Fibroblast of skin of left quadriceps (primary cell): ENCODE measurements at places on chromosomes 1 and 21.

- no peak for DNase-seq
These were observed 90.8 kb upstream of the TMPRSS2 start for GRCh38 chr21:41598561-41599431.

DNA sequence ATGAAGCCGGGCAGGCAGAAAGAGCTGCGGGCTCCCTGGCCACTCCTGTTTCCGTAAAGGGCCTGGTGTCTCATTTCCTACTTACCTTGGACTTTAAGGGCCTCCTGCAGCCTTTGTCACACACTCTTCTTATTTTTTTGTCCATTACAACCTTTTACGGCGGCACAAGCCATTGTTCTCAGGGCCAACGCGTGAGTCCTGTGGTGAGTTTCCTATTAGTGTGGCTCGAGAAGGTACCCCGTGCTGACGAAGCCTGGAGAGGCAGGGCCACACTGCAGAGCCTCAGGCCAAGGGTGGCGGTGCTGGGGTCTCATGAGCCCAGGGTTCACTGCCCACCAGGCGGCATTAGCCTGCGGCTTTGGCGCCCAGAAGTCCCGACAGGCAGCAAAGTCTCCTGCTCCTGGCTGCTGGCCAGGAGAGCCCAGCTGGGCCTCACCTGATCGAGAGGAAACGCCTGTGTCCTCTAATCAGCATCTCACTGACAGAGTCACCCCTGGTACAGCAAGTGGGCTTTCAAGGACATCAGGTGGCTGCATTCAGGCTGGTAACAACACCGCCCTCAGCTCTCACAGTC, 62.0 kb downstream of the SIK1 start:
- DNase-seq, result no peak

GRCh38 chr21:21146587-21147373, 148.6 kb downstream of the NCAM2 start:
- no peak for DNase-seq

GRCh38 chr1:152486400-152487006, 24.1 kb upstream of the LCE5A start:
- no peak for DNase-seq

GRCh38 chr1:12666141-12666735, 22.4 kb downstream of the AADACL4 start:
- no peak for DNase-seq

DNA sequence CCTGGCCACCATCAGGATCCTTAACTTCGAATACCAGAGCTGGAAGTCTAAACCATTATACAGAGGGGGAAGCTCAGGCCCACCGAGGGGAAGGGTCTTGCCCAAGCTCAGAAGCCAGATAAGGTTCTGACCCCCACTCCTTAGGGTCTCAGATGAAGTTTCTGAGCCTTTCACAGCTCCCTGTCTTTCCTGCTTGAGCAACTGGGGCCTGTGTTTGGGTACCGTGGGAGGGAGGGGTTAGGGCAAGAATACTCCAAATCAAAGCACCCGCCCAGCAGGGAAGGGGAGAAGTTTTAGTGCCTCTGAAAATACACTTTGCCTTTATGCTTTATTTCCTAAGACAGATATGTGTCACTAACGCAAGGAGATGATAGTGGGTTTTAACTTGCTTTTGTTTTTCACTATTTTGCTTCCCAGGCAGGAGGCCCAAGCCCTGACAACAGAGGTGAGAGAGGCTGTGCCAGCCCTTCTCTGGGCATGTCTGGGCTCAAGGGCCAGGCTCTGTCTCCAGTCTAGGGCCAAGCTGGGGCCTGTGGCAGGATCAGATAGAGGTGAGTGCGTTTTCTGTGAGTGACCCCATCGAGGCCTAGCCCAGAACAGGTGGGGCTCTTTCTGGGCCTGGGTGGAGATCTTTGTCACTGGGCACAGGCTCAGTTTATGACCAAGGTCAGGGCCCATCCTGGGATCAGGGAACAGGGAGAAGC, 20.5 kb upstream of the TENT5B start:
- no peak for DNase-seq

DNA sequence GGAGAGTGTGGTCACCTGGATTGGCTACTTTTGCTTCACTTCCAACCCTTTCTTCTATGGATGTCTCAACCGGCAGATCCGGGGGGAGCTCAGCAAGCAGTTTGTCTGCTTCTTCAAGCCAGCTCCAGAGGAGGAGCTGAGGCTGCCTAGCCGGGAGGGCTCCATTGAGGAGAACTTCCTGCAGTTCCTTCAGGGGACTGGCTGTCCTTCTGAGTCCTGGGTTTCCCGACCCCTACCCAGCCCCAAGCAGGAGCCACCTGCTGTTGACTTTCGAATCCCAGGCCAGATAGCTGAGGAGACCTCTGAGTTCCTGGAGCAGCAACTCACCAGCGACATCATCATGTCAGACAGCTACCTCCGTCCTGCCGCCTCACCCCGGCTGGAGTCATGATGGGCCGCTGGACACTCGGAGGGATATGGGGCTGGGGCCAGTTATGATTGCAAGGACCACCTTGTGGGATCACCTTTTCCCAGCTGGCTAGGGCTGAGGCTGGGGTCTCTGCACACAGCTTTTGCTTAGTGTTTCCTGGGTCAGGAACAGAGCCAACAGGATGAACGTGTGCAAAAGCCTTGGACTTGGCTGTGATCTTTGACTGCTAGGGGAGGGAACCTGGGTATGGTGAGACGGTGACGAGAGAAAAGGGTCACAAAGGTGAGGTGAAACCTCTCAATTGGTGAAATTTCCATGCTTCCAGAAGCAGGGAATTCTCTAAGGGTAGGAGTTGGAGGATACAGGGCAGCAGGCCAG, 4.3 kb upstream of the GNAI3 start:
- DNase-seq, result no peak

DNA sequence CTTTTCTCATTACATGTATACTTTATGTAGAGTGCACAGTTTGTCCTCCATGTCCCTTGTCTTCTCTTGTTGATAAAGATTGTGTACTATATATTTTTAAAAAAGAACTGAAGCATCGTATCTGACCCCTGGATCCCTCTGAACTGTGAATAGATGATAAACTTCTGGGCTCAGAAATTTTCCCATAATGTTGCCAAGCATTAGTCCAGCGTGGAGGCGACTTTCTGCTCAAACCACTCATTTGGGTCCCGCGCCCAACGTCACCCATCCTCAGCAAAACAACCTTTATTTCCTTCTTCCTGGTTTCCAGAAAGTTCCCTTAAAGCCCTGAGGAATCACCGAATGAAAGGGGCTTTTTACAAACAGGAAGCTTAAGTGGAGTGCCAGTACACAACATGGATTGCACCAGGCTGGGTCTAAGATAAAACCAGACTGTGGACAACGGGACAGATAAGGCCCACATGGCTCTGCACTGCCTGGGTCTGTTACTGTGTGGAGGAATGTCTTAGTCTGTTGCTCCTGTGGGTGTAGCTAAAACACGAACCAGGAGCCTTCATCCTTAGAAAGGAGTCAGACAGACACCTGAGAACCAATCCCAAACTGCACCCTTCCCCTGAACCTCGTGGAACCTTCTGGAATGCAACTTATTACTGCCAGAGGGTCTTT, 15.6 kb downstream of the EVA1C start:
- no peak for DNase-seq

- no peak for DNase-seq
These were observed 317.3 kb downstream of the COL11A1 start for GRCh38 chr1:102790997-102791396.

- no peak for DNase-seq
These were observed 4.6 kb upstream of the UMODL1 start for GRCh38 chr21:42066521-42066920.

DNA sequence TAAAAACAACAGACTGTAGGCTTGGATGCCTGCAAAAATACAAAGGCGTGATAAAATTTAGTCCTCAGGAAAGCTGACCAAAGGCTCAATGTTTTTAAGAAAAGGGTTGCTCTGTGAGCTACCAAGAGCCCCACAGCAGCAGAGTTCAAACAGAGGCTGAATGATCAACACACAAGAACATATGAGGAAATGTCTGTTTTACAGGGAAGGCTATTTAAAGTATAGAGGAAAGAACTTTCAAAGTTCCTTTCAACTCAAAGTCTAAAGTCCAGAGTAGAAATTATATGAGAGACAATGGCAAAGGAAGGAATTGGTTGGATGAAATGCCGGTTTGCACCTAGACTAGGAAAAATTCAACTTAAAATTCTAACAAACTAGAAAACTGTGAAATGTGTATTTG, 8.6 kb downstream of the CLSTN1 start:
- DNase-seq, result no peak

DNA sequence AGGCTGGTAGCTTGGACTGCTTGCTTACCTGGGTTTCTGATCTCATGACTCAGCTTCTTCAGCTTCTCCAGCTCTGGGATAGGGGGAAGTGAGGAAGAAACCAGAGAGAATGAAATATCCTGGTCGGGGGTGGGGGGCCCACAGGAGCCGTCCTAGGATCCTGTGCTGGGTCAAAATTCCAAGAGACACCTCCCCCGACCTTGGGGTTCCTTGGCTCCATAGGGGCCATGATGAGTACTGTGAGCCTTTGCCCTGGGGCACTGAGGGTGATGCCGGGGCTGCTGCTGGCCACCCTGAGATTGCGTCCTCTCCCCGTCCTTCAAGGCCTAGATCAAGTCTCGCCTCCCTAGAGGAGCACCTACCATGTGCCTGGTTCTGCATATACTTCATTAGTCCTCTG, 40.0 kb downstream of the MYOM3 start:
- DNase-seq, result no peak

DNA sequence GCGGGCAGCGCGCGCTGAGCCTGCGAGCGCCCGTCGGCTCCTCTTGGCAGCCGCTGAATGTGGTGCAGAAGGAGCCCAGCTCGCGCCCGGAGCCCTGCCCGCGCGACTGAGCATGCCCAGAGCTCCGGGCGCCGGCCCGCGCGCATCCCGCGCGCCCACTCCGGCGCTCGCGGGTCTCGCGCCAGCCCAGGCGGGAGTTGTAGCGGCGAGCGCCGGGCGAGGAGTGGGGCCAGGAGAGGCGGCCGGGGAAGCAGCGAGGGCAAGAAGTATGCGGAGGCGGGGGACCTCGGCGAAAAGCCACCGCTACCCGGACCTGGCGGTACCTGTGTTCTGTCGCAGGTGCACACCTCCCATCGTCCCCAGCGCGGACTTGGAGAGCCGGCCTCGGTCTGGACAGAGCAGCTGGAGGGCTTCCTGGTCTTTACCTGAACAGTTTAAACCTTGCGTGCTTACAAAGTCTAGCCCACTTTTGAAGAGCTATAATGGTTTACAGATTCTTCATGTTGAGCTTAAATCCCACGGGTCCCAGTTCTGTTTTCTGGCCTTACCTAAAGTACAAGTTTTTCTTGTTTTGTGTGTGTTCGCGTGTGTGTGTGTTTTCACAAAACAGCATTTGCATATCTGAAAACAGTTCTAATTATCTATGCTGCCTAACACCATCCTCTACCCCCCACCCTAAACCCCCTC, at the start of gene DDAH1:
DDAH1 (minus strand) TSS at position 61 of the 687 bp plus-strand sequence. CDS start 114 bp downstream, outside the sequence.
- no peak for DNase-seq

- DNase-seq, result no peak
These were observed 48.4 kb upstream of the SIPA1L2 start for GRCh38 chr1:232678185-232678886.

DNA sequence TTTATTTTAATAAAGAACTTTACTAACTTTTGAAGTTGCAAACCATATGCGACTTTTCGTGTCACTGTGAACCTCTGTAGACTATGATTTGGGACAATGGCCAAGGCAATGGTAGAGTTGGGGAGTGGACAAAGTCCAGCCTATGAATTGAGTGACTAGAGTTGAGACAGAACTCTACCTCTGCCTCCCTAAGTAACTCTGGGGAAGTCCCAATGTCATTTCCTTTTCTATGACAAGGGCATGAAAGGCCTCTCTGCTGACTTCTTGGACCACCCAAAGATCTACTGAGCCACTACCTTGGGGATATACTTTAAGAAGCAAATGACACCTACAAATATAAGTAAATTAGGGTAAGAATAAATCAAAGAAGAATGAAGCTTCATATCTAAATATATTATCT, 19.3 kb downstream of the BEND5 start:
- no peak for DNase-seq

DNA sequence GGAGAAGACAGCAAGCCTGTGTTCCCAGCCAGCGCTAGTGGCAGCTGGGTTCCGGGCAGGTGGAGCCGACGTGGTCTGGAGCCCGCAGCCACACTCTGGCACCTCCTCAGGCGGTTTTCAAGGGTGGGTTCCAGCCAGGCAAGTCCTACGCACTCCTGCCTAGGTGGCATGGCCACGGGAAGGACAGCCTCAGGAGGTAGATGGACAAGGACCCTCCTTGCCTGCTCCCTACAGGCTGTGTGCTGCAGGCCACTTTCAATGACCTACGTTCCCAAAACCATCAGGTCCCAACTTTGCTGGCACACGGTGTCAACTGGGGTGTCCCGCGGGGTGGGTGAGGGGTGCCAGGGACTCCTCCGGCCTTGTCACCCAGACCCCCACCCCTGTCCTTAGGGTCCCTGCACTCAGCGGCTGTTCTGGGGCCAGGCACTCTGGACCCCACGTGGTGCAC, 6.7 kb upstream of the PTGER3 start:
- DNase-seq, result no peak

- no peak for DNase-seq
These were observed 9.8 kb downstream of the ABCA4 start for GRCh38 chr1:94110946-94111740.

DNA sequence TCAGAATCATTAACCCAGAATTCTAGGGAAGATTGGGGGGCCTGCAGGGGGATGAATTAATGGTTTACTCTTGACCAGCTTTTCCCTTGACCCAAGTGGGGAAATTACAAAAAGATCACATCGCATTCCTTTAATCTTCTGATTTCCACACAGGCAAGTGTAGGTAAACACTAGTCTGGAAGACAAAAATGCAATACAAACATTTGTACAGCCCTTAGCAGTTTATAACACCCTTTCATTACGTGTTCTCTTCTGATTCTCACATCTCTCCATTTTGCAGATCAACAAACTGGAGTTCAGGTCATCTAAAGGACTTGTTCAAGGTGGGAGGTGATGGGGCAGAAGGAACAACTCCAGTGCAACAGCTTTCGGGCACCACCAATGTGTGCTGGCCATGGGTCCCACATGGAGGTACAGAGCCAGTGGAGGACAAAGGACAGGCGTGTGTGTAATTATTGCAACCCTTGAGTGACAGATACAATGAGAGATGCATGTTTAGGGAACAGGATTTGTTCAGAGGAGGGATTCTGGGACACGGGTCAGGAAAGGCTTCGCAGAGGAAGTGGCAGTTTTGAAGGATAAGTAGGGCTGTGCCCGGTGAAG, 20.4 kb downstream of the ATF3 start:
- DNase-seq, result no peak

DNA sequence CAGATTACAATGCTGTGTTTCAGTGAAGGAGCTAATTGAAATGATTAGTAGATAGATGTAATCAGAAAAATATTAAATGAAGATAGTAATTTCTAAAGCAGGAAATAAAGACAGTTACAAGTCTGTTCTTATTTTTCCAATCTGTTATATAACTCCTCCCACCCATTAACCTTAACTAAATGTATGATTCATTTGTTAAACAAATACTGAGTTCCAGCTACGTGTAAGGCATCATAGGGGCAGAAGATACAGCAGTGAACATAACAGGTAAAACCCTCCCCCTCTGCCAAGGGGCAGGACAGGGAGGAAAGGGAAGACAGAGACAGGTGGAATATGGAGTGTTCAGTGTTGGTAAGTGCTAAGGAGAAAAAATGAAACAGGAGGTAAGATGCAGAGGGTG, at the start of gene FAM177B:
FAM177B (plus strand) TSS at position 231 of the 400 bp plus-strand sequence. CDS start 9,344 bp downstream, outside the sequence.
- no peak for DNase-seq

GRCh38 chr21:43278766-43279577, 110.2 kb downstream of the CRYAA start:
- no peak for DNase-seq

GRCh38 chr1:113812661-113813135, 422 bp upstream of the RSBN1 start:
- DNase-seq, result no peak
